Epithelial cell of proximal tubule (primary cell): ENCODE measurements at places on chromosomes 1 and 21. TPM values are rescaled to one million over a fixed set of nuclear protein-coding genes. Genes with fewer than 3 reads are reported as not detected.

GFI1 gene
- total RNA-seq, result 0.12 and 0.14 TPM in 2 replicates

IL19 gene
- total RNA-seq, result not detected in 2 replicates

PALMD gene
- total RNA-seq, result 1.4 TPM in 1 of 2 replicates, not detected in the other

HAO2 gene
- not detected in 2 replicates for total RNA-seq

HLX gene
- total RNA-seq, result 0.63 and 0.87 TPM in 2 replicates

GBP4 gene
- total RNA-seq, result 0.07 and 0.35 TPM in 2 replicates

KIF21B gene
- 12.0 and 13.3 TPM in 2 replicates for total RNA-seq
